ENCODE measurements at places on chromosomes 7 and 10. TPM values are rescaled to one million over a fixed set of nuclear protein-coding genes. Genes with fewer than 3 reads are reported as not detected.

CC2D2B gene
- 4.2 TPM for total RNA-seq

SYT15 gene
- 3.3 TPM for total RNA-seq

SYT15B gene
- total RNA-seq: 2.7 TPM

CYP3A4 gene
- 0.11 TPM for total RNA-seq

CALML5 gene
- not detected for total RNA-seq

MBL2 gene
- not detected for total RNA-seq

MPP7 gene
- 3.9 TPM for total RNA-seq

Measured in spinal cord (tissue), 10 donors.